ENCODE measurements at places on chromosomes 1 and 21.

DNA sequence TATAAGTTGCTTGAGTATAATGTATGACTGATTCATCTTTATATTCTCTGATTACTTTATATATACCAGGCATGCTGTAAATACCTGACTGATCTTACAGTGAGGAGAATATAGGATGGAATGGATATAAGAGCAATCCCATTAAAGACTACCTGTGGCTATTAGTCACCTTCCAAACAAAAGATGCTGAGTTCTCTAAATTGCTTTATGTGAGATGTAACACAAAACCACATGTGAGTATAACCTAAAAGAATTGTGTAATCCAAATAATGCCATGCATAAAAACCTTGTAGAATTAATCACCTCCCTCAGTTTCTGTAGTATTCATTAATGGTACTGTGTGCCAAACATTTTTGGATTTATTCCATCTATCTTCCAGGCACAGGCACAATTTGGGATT lies 134.6 kb upstream of the LRRC7 start:
- no peak for DNase-seq

GRCh38 chr21:42401154-42401553 lies 2.5 kb upstream of the UBASH3A start:
- DNase-seq: no peak

DNA sequence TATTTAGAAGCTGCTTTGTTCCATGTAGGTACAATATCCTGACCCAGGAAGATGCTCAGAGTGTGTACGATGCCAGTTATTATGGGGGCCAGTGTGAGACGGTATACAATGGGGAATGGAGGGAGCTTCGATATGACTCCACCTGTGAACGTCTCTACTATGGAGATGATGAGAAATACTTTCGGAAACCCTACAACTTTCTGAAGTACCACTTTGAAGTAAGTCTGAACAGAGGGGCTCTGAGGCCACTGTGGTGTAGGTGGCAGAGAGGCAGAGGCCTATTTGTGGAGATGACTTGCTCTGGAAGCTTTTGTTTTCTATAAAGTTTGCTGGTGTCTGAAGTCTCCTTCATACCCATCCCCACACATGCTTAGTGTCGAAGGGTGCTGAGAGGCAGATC lies 26.8 kb downstream of the C8A start:
- no peak for DNase-seq

DNA sequence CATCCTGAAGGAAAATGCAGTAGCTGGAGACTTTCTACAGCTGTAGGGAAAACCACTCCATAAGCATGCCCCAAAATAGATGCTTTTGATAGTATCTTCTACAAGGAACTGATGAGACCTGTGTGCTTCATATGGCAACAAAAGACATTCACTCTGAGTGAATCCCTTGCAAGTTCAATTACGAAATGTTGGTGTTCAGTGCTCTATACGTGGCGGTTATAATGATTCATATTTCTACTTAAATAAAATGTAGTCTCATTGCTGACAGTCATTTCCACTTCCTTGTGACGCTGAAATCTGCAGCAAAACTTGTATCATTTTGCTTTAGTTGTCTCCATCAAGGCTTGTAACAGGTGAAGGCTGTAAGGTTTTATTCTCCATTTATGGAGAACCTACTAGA lies 20.6 kb downstream of the TOR1AIP2 start:
- DNase-seq: no peak

GRCh38 chr1:216332462-216332861 lies 90.8 kb downstream of the USH2A start:
- DNase-seq: no peak

GRCh38 chr1:97660431-97661105 lies 260.3 kb downstream of the DPYD start:
- DNase-seq: no peak

- DNase-seq: peak; percentile 55
Observed at GRCh38 chr1:32332290-32333079, 3.5 kb downstream of the MARCKSL1 start.

DNA sequence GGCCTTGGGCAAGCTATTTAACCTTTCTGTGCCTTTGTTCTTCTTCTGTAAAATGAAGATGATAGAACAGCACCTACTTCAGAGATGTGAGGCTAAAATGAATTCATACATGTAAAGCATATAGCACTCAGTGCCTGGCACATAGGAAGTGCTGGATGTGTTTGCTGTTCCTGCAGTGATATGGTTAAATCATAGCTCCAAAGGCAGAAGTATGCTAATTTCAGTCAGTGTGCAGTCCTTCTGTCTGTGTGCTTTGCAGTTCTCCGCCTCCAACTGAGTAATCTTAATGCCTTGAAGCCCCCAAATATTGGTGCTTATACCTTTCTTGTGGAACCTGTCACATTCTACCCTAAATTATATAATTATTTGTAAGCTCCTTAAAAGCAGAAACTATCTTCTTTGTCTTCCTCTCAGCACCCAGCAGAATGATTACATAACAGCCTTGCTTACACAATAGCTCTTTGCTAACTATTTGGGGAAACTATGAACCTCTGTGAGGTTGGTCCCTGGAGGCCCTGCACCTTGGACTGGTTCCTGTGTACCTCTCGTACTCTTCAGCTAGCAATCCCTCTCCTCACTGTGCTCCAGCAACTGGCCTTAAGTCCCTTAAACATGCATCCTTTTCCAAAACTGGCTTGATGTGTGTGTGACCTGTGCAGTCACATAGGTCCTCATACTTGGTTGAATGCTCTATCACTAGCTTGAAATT lies 57.0 kb upstream of the CACYBP start:
- DNase-seq: no peak

GRCh38 chr21:44589586-44590305 lies 2.6 kb downstream of the KRTAP10-6 start:
- DNase-seq: no peak

DNA sequence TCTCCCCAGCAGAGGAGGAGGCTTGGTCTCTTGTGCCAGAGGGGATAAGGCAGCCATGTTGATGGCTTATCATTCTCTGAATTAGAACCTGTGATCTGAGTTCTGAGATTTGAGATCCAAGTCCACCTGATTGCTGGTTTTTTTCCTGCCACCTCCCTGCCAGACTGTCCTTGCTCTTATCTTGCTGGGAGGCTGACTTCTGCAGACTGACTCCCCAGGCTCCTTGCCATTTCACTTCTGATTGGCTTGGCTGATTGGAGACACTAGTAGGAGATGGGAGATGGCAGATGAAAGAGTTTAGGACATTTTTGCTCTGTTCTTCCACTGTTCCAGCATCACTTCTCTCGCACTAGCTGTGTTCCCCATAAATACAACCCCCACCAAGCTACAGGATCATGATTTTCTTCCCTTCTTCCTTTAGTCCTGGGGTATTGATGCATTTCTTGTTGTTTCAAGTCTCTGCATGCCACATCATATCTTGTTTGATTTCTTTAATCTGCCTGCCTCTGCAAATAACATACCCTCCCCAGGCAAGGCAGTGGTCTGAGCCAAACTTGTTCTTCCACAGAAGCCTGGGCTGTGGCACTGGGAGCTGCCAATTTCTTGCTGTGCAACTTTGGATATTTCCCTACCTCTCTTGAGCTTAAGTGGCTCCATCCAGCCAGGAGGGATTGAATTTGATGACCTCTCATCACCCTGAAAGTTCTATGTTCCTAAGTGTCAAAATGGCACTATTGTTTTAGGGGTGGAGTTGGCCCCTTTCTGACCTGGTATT lies 963 bp upstream of the CYP4B1 start:
- no peak for DNase-seq

GRCh38 chr1:59298026-59298583 lies 1.2 kb downstream of the FGGY start:
- DNase-seq: no peak

Measured in nucleus accumbens (tissue), 56 donors.